ENCODE measurements at places on chromosomes 7 and 10.

DNA sequence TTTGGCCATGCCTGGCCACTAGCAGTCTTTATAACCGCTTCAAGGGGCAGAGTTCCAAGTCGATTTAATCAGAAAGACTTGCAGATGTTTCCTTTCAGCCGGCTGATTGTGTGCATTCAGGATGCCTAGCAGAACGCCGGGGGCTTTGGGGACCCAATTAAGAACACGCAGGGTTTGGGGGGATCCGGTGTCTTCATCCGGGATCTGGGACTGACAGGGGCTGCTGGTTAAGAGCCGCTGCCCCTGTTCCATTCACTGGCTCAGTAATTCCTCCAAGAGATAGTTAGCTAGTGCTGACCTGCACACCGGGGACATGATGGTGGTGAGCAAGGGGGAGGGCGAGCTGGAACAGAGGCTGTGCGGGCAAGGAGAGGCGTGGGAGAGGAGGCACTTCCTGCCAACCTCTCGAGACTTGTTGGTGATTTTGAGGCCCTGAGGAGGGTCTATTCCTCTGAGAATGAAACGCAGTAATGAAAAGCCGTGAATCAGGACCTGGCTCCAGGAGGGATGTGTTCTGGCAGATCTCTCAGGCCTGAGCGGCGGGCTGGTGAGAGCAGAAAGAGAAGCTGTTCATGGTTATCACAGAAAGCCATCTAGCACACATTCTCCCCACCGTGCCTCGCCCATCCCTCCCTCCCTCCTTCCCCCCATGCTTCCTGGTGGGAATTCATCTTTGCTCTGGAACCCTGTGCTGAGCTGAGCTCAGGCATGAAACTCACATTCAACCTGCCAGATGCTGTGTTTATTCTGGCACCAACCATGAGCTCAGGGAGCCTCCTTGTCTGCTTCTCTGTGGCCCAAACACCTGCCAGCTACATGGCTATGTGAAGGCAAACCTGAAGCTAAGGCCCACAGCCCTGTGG is 152.0 kb downstream of the CCDC3 start:
- DNase-seq, result no peak

DNA sequence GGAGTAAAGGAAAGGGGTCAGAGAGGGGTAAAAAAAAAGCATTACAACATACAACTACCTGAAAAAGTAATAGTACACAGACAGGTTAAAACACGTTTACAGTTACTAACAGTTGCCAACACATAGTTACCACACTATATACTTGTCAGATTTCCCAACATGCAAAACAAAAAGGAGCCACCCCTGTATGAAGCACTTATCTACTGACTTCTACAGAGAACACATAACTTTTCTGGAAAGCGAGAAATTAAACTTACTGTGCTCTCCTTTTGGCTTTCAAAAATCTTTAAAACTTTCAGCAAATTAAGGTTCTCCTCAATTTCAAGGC is 2.1 kb downstream of the ABI1 start:
- no peak for DNase-seq

GRCh38 chr7:55118426-55118825 is 99.6 kb downstream of the EGFR start:
- DNase-seq, result no peak

- DNase-seq, result no peak
Observed at GRCh38 chr10:17116193-17116592, 13.4 kb downstream of the CUBN start.

DNA sequence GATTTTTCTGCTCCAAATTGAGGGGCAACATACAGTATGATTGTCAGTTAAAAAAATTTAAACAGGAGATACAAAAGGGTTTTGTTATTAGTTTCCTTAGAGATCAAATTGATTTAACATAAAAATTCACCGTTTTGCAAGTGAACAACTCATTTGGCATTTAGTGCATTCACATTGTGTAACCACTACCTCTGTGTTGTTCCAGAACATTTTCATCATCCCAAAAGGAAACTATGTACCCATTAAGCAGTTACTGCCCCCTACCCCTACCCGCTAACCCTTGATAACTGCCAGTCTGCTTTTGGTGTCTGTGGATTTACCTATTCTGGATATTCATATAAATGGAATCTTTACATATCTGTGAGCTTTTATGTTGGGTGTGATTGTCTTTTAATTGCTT is 3.1 kb downstream of the ZRANB1 start:
- no peak for DNase-seq

GRCh38 chr7:22872096-22872807 is 49.6 kb upstream of the TOMM7 start:
- no peak for DNase-seq

DNA sequence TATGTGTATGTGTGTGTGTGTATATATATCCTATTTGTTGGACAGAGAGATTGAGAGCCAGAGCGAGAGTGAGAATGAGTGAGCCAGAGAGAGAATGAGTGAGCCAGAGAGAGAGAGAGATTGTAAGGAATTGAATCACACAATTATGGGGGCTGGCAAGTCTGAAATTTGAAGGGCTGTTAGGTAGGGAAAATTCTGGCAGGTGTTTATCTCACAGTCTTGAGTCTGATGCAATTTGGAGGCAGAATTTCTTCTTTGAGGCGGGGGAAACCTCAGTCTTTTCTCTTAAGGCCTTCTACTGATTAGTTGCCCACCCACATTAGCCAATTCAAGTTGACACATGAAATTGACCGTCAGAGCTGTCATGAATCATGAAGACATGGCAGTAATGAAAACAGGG is 41.0 kb upstream of the WASL start:
- no peak for DNase-seq

DNA sequence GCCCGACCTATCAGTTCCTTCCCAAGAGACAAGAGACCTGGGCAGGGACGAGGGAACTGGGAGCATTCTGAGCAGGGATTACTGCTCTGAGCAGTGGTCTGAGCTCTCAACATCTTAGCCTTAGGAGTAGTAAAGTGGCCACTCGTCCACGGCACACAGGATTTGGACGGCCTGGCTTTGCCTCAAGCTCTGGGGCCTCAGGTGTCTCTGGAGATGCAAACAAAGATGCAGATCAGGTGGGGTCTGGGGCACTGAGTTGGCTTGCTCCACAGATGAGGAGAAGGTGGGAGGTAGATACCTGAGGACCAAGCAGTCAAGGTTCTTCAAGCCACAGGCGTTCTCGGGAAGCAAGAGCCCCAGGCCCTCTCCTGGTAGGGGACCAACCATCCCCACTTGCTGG is 16.1 kb upstream of the NPFFR1 start:
- DNase-seq, result no peak

GRCh38 chr7:77188731-77189437 is 10.7 kb downstream of the FGL2 start:
- no peak for DNase-seq

DNA sequence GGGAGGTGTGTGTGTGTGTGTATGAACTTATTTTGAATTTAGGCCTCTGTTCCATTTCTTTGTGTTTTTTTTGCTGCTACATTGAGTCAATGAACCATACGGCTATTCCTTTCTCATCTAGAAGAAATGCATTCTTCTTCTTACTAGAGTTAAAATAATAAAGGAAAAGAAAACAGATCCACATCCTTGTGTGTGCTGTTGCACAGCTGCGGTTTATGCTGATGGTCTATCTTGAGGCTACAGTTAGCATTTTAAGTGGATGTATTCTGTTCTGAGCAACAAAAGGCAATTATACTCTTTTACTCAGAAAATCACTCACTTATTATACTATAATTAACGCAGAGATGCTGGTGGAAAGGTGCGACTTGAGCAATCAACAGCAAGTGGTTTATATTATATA is 615.0 kb upstream of the MBL2 start:
- no peak for DNase-seq

DNA sequence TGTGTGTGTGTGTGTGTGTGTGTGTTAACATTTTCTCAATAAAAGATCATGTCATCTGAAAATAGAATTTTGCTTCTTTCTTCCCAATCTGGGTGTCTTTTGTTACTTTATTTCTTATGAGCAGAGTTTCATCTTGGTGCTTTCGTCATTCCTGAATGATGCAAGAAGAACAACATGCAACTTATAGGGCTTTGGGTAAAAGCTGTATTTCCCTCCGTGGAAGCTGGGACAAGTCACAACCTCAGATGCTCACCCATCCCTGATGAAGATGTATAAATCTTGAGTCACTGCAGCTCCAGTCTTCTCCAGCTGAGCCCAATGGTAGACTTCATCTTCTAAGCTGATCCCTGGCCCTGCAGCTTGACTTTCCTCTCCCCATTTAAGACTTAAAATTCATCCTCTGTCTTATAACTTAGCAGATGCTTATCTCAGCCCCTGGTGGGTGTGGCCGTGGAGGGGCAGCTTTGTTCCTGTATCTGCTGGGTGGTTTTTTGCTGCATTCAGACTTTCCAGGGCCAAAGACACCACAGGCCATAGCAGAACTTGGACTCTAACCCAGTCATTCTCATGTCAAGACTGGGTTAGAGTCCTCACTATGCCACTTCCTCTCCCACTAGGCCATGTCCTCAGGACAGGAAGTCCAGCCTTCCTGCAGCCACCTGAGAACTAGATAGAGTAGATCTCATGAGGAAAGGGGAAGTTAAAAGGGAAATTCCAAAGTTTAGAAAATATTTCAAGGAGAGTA is 356.4 kb downstream of the TNS3 start:
- DNase-seq, result no peak

DNA sequence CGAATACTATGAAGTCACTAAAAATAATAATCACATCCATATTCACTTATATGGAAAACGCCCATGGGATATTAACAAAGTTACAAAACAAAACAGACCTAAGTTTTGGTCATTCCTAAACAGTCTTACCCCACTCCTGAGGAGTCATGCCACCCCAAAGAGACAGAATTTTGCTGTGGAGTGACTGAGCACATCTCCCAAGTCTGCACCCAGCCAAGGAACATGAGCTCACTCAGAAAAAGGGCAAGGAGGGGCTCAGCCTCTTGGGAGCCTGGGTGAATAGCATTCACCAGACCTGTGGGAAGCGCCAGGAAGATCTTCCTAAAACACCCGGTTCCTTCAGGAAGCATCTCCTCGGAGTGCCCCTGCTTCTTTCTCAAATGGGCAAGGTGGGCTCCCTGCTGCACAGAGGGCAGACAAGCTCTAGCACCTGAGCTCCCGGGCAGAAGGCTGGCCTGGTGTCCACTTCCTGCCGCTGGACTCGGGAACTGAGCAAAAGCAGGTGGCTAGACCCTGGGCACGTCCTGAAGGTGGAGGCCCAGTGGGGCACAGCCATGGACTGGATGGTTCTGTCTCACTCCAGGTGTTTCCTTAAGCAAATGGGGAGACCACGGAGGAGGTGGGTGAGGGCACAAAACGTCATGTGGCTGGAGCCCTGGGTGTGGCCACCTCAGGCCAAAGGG is 31.0 kb downstream of the TNS3 start:
- DNase-seq, result no peak

DNA sequence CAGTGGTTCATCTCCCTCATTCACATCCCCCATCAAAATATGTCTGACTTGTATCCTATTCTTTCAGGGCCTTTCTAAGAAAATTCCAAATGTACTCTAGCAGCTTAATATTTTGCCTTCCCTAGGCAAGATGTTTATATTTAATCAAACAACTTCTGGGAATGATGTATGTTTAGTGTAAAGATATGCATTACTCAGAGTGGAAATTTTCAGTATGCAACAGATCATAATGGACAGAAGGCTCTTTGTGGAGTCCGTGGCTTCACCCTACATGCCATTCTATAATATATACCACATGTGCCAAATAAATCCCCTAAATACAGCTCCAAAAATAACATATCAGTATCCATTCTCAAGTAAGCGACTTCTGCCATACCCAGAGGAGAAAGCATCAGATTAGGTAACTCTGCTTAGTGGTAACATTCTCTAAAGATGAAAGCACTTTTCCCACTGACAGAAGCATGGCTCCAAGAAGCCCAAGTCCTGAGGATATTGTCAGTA is 316.6 kb downstream of the KCNMA1 start:
- DNase-seq, result no peak

DNA sequence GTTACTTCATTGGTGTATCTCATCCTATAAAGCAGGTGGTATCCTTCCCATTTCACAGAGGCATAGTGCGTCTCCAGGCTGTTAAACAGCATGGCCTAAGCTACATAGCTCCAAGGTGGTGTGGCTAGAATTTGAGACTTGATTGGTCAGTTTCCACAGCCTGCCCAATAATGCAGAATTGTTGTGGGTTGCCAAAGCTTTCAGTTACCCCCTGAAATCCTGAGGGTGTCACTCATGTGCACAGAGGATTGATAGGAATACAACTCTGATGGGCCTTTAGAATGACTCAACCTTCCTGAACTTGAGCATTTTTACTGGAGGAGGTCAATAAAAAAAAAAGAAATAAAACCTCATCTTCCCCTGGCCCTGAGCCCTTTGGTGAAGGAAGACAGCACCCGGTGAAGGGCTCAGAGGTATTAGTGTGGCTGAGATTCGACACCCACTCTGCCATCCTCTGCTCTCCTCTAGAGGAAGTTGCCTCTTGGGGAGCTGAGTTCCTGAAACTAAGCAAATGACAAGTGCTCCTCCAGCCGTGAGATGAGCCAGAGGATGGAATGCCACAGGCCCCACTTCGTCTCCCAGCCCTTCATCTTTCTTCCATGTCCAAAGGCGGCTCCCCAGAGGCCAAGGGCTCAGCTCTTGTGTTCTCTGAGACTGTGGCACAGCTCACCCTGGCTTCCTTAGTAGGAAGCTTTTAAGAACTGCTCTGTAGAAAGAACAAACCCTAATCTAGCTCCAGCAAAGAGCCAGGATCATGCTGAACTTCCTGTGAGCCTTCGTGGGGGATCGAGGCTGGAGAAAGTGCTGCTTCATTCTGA is 1.0 kb downstream of the ACSL5 start:
- no peak for DNase-seq

- no peak for DNase-seq
Observed at GRCh38 chr10:27637601-27638000, 108.0 kb downstream of the MKX start.

GRCh38 chr10:132810807-132811700 is 25.1 kb upstream of the NKX6-2 start:
- no peak for DNase-seq

GRCh38 chr10:129035052-129035827 is 431.8 kb upstream of the MGMT start:
- no peak for DNase-seq

GRCh38 chr10:59125666-59126065 is 50.8 kb upstream of the PHYHIPL start:
- DNase-seq, result no peak

GRCh38 chr10:482051-482501 is 207.4 kb downstream of the DIP2C start:
- no peak for DNase-seq

DNA sequence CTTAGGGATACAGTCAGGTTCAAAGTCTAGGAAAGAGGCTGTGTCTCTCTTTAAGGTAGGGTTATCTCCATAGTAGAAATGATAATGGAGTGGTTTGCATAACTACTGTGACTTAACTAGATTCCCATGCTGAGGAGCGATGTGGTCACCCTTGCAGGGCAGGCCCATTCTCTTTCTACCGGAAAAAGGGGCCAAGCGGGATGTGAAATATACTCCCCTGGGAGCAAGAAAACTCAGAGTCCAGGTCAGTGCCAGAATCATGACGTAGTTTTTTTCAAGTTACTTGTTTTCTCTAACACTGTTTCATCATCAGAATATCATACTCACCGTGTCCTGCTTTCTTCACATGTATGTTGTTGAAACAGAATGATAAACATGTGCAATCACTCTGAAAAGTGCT is 649.0 kb upstream of the ANKRD30A start:
- no peak for DNase-seq

GRCh38 chr10:60389413-60390025 is at the start of gene ANK3:
Gene ANK3, minus strand, starts transcription at chr10:60389875. Its CDS starts 337 bp downstream, at chr10:60389538.
- no peak for DNase-seq

All from stimulated activated CD4-positive, alpha-beta T cell treated with anti-CD3 and anti-CD28 coated beads, Interleukin-12 subunit alpha, Interleukin-12 subunit beta, amount 100 ng/mL, for 48 hours (primary cell).